ENCODE measurements at places on chromosomes 2 and 18. TPM values are rescaled to one million over a fixed set of nuclear protein-coding genes. Genes with fewer than 3 reads are reported as not detected.

DNA sequence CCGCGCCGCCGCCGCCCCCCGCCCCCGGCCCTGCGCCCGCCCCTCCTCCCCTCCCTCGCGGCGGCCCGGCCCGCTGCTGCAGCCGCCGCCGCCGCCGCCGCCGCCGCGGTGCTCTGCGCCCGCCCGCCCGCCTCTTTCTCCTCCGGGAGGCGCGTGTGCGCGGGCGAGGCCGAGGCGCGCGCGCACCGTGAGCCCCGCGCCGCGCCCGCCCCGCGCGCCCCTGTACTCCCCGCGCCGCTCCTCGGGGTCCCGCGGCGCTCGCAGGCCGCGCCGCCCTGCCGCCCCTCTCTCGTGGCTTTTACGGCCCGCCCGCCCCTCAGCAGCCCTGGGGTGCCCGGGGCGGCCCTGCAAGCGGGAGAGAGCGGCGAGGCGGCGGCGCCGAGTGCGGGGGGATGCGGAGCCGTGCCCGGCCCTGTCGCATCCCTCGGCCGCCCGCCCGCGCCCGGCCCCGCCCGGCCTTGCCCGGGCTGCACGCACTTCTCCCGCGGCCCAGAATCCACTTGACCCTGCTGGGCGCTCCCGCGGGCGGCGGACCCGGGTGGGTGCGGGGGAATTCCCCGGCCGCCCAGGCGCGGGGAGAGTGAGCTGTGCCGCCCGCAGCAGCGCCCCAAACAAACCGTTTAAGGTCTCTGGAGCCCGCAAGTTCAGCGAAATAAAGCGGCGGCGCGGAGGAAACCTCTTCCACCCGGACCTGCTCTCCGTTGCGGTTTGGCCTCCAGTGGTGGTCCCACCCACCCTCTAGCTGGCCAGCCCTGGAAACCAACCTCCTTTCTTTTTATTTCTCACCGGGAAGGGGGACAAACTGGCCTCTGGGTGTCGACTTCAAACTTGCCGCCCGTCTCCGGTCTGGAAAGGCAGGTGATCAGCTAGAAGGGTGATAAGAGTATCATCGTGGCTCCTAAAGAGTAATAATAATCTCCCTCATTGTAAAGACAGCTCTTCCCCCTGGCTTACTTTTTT, 37.4 kb downstream of the AFF3 start:
- DNase-seq, result peak; percentile 17

Gene SKA1
- total RNA-seq, result 0.44 TPM

- DNase-seq, result peak; percentile 64
Observed at GRCh38 chr2:11398750-11399437, 54.5 kb upstream of the ROCK2 start.

- DNase-seq, result no peak
Observed at GRCh38 chr2:67216103-67216502, 181.0 kb upstream of the ETAA1 start.

DNA sequence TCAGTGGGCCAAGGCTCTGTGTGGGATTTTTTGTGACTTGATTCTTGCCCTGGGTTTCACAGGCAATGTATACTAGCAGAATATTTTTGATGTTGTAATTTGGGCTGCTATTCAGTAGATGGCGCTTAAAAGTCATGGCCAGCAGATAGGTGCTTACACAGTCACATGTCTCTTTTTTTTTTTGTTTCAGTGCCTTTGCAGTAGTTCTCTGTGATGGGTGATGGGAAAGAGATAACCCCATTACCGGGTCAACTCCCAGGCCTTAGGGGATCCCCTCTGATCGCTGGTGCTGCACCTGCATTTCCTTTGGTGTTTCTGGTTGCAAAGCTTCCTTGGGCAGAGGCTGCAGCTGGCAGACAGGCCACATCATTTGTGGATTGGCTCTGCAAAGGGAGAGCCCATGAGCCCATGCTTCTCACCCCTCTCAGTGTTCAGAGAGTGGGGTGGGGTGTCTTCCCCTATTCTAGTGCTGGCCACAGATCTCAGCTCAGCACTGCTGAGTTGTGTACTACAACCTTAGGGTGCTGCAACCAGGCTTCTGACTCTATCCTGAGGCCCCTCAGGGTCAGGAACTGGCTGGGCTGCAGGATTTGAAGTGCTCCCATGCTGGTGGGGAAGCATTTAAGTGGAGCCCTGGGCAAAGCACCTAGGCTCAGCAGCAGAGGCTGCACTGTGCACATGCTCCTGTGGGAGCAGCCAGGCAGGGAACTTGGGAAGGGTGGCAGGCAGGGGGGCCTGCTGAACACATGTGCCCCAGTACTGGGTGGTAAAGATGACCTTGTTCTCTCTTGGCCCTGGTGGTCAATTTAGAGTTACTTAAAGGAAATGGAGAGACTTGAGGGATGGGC, 219.8 kb upstream of the SPHKAP start:
- DNase-seq, result no peak

Gene HOXD13
- not detected for total RNA-seq
